ENCODE measurements at places on chromosomes 3 and 15. TPM values are rescaled to one million over a fixed set of nuclear protein-coding genes. Genes with fewer than 3 reads are reported as not detected.

GRCh38 chr15:62782896-62783295 lies 259.7 kb upstream of the TPM1 start:
- DNase-seq = no peak

DNA sequence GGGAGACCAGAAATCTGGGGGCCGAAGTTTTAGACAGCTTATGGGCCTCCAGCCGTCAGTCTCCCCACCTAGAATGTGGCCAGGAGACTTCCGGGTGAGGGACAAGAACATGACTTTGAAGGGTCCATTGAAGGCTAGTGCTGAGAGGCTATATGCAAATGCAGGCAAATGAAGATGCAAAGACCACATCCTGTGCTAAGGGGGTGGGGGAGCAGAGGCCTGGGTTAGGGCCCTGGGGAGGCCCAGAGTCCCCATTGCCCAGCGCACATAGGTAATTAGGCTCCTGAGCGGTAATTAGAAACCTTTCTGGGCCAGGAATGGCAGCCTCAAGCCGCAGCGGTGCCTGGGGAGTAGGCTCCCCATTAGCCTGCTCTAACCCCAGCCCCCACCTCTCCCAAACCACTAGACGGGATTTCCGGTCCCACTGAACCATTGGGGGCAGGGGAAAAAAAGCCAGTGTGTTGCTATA lies 6.8 kb downstream of the CSK start:
- DNase-seq = no peak

WWTR1 gene
- polyA plus RNA-seq = 88.7 TPM

DNA sequence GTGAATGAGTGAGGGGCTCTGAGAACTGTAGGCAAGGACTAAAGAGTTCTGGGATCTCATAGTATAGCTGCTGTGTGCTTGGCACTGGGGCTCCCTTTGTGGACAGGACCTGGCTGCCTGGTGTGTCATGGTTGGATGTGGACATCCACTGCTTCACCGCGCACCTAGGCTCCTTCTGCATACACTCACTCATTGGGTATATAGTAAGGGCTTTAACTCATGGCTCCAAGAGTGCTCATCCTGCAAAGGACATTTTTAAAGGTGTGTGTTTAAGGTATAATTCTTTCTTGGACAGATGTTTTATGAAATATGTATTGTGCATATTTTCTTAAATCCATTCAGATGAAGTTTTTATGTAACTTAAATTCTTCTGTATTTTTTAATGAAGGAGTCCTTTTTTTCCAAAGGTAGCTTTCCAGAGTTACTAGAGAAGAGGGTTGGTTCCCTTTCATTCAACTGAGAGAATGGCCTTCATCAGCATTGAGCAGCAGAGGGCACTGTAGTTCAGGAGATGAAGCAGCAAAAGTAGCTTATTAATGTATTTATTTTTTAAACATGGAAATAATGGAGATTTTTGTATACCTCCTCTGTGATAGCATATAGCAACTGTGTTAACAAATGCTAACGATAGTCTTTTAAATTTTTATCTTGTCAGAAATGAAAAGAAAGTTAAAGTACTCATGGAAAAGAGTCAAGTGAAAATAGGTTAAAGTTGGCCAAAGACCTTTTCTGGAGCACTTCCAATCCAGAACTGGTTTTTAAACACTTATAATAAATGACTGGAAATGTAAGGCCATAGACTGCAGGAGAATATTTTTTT lies 25.2 kb downstream of the OXNAD1 start:
- peak; percentile 29 for DNase-seq

GRCh38 chr3:129046037-129046731 lies 14.4 kb upstream of the GP9 start:
- DNase-seq = no peak

DNA sequence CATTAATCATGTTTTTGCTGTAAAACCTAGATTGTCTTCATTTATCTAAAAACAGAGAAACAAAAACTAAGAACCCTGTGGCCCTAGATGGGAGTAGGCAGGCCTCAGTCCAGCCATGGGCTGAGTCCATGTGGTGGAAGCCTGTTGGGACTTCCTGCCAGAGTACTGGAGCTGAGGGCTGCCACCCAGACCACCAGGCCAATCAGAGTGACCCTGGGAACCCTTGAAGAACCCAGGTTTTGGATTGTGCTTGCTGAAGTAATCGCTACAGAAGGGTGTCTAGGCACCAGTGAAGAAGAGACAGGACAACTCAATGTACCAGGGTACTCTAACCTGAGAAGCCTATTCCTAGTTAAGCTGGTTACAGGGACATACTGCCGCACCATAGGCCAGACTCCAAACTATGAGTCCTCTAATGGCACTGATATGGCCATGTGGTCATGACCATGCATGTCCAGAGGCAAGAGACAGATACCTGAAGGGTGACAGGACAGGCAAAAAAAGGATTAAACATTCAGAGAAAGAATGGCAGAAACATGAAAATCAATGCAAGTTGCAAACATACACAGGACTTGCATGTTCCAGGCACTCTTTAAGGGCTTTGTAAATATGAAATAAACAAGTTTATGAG lies 12.9 kb downstream of the CSRNP1 start:
- no peak for DNase-seq

DNA sequence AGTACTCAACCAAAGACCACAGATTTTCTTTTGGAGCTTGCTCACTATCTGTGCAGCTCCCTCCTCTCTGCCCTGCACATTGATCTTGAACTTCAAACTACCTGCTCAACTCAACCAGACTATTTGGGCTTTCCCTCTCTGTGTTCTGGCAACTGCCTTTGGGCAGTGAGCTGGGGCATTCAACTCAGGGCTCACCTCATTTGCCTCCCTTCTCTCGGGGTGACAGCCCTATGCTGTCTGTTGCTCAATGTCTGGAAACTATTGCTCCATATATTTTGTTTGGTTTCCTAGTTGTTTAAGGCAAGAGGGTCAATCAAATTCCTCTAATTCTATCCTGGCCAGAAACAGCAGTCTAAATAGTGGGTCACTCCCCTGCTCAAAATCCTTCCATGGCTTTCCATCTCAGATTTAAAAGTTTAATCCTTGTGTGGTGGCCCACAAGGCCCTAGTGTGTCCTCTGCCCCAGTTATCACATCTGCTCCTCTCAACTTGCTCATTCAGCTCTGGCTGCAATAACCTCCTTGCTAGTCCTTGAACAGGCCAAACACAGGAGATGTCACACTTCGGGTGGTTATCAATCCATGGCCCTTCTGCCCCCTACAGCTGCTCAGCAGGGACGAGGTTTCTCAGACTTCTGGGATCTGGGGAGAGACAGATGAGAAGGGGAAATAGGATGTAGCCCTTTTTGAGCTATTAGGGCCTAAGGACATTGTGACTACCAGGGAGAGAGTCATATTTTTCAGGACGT lies 67.8 kb downstream of the SNRK start:
- DNase-seq = no peak

DPPA2 gene
- polyA plus RNA-seq = 1.3 TPM

PCLAF gene
- 47.8 TPM for polyA plus RNA-seq

- no peak for DNase-seq
Measured at GRCh38 chr15:22851513-22851912, 13.0 kb downstream of the NIPA2 start.

GNAT1 gene
- 0.03 TPM for polyA plus RNA-seq

DNA sequence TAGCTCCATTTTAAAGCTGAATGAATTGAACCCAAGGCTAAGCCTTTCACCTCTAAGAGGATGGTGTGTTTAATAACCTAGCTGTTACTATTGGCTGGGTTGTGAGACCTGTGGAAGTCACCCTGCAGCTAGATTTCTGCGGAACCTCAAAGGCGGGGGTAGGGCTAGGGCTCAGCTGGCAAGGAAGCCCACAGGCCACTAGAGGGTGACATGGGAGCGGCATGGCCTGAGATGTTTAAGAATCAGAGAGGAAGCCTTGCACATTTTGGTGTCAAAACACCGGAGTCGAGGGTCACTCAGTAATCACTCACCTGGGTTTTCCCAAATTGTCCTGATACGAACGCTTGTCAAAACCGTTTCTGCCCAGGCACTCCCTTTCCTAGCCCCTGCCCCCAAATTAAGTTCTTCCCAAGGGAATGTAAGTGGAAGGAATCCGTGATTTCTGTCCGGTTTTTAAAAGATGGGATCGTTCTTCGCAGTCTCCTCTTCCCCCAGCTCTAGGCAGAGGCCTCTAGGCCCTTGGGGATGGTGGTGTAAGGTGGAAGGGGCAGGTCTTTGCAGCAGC lies 3.8 kb upstream of the ACAD9 start:
- peak; percentile 30 for DNase-seq

DNA sequence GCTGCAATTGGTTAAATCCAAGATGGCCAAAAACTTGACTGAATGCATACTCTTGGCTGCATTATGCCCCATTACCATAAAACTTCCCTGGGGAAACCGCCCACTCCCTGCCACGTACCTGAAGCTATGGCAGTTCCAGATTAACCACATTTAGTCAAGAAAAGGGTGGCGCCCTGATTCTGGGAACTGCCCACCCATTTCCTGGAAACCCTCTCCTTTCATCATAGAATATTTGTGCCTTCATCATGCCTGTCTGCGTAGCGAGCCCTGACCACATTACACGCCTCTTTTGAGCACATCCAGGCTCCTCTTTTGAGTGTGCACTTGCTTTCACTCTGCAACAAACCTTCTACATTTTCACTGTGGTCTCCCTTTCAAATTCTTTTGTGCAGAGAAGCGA lies 5.2 kb downstream of the LINS1 start:
- DNase-seq = no peak

- DNase-seq = no peak
Measured at GRCh38 chr3:13487403-13487802, 7.3 kb downstream of the HDAC11 start.

DNA sequence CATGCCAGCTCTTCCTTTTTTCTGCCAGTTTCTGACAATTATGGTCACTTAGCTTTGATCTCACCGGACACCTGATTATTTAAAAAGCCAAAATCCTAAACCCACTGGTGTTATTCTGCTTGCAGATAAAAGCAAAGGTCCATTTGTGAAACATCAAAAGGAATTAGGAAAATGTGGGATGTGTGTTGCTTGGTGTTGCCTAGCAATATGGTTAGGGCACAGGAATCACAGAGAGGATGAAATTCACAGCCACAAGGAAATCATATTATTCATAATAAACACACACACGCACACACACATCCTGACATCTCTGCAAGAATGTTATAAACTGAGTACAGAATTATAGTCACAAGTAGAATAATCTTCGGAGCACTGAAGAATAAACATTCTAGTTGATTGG lies 89.3 kb upstream of the BHLHE40 start:
- no peak for DNase-seq

DNA sequence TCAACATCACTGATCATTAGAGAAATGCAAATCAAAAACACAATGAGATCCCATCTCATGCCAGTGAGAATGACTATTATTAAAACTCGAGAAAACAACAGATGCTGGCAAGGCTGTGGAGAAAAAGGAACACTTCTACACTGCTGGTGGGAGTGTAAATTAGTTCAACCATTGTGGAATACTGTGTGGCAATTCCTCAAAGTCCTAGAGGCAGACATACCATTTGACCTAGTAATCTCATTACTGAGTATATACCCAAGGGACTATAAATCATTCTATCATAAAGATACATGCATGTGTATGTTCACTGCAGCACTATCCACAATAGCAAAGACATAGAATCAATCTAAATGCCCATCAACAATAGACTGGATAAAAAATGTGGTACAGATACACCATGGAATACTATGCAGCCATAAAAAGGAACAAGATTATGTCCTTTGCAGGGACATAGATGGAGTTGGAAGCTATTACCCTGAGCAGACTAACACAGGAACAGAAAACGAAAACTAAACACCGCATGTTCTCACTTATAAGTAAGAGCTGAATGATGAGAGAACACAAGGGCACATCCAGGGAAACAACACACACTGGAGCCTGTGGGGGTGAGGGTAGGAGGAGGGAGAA lies 15.2 kb upstream of the AVEN start:
- no peak for DNase-seq

OPA1 gene
- polyA plus RNA-seq = 57.2 TPM

DNA sequence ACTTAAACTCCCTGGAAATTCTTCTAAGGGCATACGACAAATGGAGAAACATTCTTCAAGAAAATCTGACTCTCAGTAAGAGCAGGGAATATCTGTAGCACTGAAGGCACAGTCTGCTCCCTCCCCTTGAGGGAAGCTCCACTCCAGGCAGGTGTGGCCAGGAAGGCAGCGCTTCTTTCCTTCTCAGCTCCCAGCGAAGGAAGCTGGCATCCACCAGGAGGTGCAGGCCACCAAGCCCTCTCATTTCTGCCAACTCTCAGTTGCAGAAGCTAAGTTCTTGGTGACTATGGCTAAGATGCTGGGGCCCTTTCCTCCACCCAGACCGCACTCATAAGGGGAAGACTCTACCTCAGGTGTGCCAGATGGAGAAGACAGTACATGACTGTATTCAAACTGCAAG lies 37.7 kb upstream of the SLC41A3 start:
- no peak for DNase-seq

DNA sequence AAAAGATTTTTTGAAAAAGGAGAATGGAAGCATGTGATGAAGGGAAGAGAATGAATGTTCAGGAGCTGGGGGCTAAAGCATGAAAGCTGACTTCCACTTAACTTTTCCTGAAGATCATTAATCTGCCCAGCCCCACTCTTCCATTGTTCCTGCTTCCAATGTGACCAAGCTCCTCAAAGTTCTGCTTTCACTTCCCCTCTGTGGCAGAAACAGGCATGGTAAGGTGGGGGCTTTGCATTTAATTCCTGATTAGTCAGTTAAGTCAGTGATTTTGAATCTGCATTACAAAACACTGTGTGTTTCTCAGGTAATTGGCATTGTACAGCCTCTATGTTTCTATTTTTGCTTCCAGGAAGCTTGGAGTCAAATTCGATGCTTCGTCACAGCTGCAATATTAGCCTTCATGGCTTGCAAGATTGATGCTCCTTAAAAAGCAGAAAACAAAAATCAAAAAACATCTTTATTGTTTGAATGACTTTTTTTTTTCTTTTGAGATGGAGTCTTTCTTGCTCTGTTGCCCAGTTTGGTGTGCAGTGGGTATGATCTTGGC lies 7.3 kb upstream of the TM6SF1 start:
- no peak for DNase-seq

THPO gene
- polyA plus RNA-seq = 2.5 TPM

GRCh38 chr15:62248277-62248984 lies 83.3 kb upstream of the C2CD4B start:
- DNase-seq = peak; percentile 26

- no peak for DNase-seq
Measured at GRCh38 chr3:46564190-46565021, 1.7 kb downstream of the LRRC2 start.

GRCh38 chr15:78006567-78007205 lies 70.8 kb downstream of the TBC1D2B start:
- no peak for DNase-seq

MYLK gene
- polyA plus RNA-seq = 154 TPM

GRCh38 chr15:81299630-81300273 lies 24.2 kb downstream of the STARD5 start:
- no peak for DNase-seq

TNIK gene
- polyA plus RNA-seq = 23.7 TPM

All from renal pelvis (tissue), 12 donors.